Stimulated activated CD8-positive, alpha-beta memory T cell treated with anti-CD3 and anti-CD28 coated beads, Interleukin-12 subunit alpha, Interleukin-12 subunit beta, amount 100 ng/mL, for 4 hours (primary cell): ENCODE measurements at places on chromosomes 5 and 9.

GRCh38 chr9:87675906-87676515, 49.9 kb upstream of the CTSL start:
- no peak for DNase-seq

DNA sequence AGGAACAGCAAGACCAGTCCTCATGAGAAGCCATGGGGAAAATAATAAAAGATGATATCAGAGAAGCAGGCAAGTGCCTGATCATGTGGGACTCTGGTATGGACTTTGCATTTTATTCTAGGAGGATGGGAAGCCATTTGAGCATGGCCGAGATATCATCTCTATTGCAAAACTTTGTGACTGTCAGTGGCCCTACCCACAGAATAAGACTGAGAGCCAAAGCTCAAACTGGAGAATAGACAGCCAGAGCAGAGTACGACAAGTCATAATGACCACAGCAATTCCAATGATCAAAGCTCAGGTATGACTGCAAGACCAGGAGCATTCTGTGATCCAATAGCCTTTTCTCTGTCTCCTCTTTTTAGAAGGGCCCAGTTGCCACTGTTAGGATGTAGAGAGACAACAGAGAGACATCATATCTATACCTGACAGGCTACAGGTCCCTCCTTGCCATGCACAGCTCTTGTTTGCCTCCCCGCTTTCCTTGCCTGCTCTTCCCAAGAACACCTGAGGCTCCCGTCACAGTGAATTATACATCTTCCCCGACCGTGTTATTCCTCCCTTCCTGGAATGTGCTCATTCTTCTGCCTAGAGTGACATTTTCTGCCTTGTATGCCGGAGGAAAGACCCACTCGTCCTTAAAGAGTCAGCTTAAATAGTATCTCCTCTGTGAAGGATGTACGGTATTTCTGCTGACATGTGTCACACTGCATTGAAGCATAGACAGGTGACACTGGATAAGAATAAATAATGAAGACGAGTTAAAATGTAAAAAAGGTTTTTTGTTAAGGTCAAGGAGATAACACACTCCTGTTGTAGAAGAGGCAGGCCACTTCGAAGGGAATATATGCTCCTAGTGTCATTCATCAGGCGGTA, 248.7 kb upstream of the MAP3K1 start:
- no peak for DNase-seq

GRCh38 chr5:2132497-2132847, 249.7 kb upstream of the IRX4 start:
- no peak for DNase-seq

- no peak for DNase-seq
Observed at GRCh38 chr5:119895066-119895465, 265.7 kb downstream of the FAM170A start.

GRCh38 chr5:147912011-147912410, 5.7 kb upstream of the C5orf46 start:
- DNase-seq = no peak

- no peak for DNase-seq
Observed at GRCh38 chr5:56481428-56482357, 248.6 kb upstream of the ANKRD55 start.

DNA sequence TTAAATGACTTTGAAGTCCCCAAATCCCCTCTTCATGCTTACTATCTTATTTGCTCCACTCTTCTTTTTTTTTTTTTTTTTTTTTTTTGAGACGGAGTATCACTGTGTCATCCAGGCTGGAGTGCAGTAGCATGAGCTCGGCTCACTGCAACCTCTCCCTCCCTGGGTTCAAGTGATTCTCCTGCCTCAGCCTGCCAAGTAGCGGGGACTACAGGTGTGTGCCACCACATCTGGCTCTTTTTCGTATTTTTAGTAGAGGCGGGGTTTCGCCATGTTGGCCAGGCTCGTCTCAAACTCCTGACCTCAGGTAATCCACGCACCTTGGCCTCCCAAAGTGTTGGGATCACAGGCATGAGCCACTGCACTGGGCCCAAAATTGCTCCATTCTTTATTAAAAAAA, 51.0 kb downstream of the ST8SIA4 start:
- no peak for DNase-seq

GRCh38 chr9:8653111-8653510, 853.5 kb upstream of the DMAC1 start:
- DNase-seq = no peak

GRCh38 chr5:75509956-75510355, 1.5 kb downstream of the CERT1 start:
- no peak for DNase-seq

GRCh38 chr5:102743900-102744299, 11.2 kb upstream of the PAM start:
- DNase-seq = no peak

- no peak for DNase-seq
Observed at GRCh38 chr9:106179191-106179590, 484.9 kb downstream of the TMEM38B start.

DNA sequence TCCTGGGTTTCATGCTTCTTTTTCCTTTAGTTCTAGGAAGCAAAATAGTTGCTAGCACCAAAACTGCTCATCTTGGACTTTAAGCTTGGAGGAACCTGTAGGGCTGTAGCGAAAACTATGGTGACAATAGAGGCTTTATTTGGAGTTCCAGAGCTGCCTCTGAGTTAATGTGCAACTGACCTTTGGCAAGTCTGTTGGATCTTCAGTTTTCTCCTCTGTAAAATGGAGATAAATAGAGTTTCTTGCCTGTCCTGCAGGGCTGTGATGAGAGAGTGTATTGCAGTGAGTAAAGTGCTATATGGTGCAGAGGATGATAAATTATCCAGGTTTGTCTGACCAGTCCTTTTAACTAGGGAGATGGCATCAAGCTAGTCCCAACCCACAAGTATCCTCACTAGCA, 417.0 kb downstream of the MAN2A1 start:
- DNase-seq = no peak

- DNase-seq = no peak
Observed at GRCh38 chr9:109100543-109101201, 19.1 kb downstream of the TMEM245 start.

- DNase-seq = no peak
Observed at GRCh38 chr9:137665697-137666512, 47.1 kb downstream of the EHMT1 start.

DNA sequence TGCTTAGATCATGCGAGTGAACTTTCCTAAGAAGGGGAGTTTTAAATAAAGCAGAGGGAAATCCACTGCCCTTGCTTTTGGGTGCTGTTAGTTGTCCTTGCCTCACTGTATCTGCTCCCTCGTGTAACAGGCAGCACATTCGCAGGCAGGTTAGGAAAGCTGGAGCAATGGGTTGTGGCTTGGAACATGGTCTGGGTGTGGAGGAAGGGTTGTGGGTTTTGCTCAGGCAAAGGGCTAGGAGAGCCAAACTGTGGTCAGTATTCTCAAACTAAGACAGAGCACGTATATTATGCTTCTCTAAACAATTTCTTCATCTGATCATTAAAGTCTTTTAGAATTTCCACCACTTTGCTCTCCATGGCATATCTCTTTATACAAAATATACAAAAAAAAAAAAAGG, 135.7 kb downstream of the FANCC start:
- no peak for DNase-seq
